Liver (tissue), 10 donors: ENCODE measurements at places on chromosomes 13 and 19.

DNA sequence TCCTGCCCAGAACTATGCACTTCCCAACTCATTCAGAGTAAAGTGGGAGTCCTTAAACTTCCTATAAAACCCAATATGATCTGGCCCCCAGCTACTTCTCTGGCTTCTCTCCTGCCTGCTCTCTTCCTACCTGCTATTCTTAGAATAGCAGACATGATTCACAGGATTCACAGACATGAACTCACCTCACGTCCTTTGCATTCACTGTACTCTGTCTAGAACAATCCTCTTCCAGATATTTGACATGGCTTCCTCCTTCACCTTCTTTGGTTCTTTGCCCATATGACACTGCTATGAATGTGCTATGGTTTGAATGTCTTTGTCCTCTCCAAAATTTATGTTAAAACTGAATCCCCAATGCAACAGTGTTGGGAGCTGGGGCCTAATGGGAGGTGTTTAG, 154.9 kb downstream of the UGGT2 start:
- no peak for DNase-seq

DNA sequence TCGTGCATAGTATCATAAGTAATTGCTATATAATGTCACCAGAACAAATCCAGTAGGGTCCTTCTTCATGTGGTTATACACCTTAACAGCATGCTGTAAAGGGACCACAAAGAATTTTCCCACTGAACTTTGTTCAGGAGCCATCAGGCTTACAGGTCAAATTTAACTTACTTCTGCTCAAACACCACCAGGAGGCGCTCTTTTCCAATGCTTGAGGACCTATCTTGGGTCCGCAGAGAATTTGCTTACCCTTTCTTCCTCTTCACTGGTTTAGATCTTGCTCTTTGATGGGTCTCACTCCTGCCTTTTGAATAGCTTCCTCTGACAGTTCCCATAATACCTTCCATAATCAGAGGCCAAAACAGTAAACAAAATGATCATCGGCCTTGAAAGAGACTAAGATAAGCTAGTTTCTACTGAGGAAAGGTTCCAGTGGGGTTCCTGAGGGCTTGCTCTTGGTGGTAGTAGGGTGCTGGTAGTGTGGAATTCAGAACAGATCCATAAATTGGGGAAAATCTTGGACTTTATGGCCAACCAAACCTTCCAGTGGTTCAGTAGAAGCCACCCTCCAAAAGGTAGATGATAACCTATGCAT, 37.4 kb downstream of the SCGB2B2 start:
- peak; percentile 50 for DNase-seq

DNA sequence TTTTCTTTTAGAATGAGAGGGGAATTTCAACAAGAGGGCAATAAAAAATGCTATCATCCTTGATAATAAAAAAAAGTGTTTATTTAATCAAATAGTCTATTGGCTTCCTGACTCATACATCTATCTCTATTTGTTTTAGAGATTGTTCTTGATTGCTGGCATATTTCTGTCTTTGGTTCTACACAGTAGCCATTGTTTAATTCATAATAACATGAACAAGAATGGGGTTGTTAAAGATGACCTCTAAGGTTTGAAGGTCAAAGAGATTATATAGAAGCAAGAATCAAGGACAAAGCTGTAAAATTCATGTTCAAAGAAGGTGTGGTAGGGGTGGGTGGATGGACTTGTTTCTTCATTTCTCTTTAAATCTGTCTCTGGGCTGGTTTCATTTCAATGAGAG, 166.0 kb upstream of the KLF12 start:
- DNase-seq: no peak

DNA sequence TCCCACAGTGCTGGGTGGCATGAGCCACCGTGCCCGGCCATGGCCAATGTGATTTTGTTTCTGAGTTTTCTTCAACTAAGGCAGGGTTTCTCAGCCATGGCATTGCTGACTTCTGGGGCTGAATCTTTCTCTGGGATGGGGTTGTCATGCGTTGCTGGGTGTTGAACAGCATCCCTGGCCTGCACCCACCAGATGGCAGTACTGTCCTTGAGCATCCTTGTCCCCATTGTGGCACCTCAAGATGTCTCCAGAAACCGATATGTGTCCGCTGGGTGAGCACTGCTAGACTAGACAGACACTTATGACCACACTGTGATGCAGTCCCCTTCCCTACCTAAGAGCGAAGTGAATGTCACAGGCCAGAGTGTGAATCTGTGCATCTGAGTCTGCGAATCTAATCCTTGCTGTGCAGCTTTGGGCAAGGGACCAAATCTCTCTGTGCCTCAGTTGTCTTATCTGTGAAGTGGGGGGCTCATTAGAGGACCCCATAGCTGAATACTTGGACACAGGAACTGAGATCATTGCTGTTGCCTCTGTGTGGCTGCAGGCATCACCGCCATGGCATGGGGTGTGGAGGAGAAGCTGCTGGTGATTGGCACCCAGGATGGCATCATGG, 50.3 kb upstream of the SIN3B start:
- DNase-seq: peak; percentile 43

GRCh38 chr19:1173845-1174809, at the start of gene SBNO2:
Gene SBNO2, minus strand, starts transcription at chr19:1174268. Its CDS starts 19,992 bp downstream, at chr19:1154276.
- DNase-seq: peak; percentile 98

GRCh38 chr13:110455444-110455843, 106.1 kb downstream of the RAB20 start:
- no peak for DNase-seq

DNA sequence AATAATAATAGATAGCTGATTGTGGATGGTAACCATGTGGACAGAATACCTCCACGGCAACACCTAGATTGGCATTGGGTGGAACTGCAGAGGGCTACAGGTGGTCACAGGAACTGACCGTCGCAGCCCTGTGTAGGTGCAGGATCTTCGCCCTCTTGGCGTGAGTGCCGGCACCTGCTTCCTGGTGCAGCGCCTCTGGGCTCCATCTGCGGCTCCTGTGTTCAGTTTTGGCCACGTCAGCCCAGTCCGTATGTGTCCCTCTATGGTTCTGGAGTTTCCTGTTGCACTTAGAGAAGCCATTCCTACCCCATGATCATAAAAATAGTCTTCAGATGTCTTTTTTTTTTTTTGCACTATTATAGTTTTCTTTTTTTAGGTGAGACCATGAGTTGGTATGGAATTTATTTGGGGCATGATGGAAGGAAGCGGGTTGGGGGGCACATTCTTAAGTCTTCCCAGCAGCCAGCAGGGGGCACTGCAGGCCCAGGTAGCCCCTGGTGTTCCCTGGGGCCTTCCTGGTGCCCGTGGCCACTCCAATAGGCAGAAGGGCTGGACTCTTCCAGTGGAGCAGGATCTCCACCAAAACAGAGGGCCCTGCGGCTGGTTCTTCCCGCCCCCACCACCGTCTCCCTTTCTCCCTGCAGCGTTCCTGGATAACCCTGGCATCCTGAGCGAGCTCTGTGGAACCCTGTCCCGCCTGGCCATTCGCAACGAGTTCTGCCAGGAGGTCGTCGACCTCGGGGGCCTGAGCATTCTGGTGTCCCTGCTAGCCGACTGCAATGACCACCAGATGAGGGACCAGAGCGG, 10.1 kb upstream of the SLC25A42 start:
- DNase-seq: peak; percentile 81

- no peak for DNase-seq
Measured at GRCh38 chr19:57935731-57936130, 529 bp upstream of the ZNF418 start.

- no peak for DNase-seq
Measured at GRCh38 chr13:65508745-65509144, 1721.4 kb downstream of the PCDH9 start.

DNA sequence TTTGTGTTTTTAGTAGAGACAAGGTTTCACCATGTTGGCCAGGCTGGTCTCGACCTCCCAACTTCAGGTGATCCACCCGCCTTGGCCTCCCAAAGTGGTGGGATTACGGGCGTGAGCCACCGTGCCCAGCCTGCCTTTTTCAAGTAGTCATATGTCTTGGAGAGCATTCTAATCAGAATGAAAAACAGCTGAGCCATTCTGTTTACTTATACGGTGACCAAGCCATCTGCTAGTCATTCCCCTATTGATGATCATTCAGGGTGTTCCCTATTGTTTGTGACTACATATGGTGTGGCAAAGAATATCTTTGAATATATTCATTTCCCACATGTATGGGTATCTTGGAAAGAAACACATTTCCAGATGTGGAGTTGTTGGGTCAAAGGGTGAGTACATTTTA, 17.2 kb downstream of the BLOC1S3 start:
- no peak for DNase-seq

DNA sequence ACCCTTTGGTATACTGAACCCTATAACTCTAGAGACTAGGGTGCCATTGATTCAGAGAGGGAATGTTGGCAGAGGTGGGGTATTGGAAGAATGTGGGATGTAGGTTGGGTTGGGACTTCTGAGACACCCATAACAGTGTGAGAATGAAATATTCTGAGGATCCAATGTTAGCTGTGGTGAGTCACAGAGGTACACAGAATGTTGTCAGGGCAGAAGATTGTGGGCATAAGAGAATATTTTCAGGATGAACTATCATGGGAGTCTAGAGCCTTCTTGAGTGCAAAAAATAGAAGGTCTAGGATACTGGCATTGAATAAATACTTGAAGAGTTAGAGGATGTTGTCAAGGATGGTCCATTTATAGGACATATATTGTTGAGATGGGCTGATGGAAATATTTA, 9.0 kb downstream of the KLK13 start:
- DNase-seq: no peak

DNA sequence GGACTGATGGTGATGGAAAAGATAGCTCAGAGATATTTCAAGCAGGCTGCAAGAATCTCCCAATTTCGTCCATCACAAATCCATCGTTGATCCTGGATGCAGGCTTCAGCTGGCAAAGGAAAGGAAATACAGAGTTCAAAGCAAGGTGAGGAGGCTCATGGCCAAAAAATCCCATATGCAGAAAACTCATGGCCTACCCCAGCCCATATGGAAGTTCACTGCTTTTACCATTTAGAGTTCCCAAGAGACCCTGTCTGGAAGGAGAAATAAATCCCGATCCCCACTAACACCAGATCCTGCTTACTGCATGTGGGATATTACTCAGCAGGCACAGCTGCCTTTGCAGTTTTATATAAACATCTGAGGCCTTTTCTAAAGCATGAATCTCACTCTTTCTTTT, 412.9 kb upstream of the SPRY2 start:
- DNase-seq: no peak

GRCh38 chr13:76888421-76888820, 2.2 kb upstream of the KCTD12 start:
- DNase-seq: no peak

DNA sequence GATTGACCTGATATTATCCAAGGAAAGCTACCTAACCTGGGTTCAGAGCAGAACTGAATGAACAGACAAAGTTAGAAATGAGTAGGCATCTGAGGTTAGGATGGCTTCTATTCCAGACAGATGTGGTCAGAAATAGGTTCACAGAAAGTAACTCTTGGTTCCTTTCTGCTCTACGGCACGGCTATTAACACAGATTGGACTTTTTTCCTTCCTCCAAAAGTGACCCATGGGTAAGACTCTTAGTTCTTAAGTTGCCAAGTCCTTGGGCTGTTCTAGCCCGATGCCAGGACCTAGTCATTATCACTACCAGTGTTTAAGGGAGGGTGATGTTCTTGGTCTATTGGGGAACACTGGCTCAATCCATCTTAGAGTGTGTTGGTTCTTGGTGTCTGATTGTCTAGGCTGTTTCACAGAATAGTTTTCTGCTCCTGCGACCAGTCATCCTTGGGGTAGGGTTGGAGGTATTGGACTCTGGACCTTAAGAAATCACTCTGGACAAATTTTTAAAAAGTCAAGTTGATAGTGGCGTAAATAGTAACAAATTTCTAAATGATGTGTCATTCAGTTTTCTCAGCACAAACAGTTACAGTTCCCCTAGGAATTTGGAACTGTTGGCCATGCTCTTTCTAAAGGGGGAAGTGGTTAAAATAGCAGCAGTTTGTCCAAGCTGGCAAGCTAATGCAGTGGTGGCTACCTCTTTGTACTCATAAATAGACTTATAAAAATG, 60.1 kb upstream of the MYCBP2 start:
- no peak for DNase-seq

DNA sequence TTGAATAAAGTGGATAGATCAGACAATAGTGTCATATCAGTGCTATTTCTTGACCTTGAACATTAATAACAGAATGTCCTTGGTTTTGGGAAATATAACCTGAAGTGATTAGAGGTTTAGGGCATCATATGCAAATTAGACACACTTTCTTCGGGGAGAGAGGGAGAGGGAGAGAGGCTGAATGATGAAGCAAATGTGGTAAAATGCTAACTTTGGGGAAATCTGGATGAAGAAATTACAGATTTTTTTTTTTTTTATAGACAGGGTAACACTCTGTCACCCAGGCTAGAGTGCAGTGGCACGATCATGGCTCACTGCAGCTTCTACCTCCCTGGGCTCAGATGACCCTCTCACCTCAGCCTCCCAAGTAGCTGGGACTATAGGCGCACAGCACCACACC, 3.9 kb upstream of the NCR1 start:
- no peak for DNase-seq

- no peak for DNase-seq
Measured at GRCh38 chr19:49411681-49412326, 11.4 kb downstream of the PTH2 start.

- peak; percentile 43 for DNase-seq
Measured at GRCh38 chr19:31349160-31349881, at the start of gene TSHZ3. Gene TSHZ3, minus strand, starts transcription at chr19:31349436. Its CDS starts 217 bp downstream, at chr19:31349219.

DNA sequence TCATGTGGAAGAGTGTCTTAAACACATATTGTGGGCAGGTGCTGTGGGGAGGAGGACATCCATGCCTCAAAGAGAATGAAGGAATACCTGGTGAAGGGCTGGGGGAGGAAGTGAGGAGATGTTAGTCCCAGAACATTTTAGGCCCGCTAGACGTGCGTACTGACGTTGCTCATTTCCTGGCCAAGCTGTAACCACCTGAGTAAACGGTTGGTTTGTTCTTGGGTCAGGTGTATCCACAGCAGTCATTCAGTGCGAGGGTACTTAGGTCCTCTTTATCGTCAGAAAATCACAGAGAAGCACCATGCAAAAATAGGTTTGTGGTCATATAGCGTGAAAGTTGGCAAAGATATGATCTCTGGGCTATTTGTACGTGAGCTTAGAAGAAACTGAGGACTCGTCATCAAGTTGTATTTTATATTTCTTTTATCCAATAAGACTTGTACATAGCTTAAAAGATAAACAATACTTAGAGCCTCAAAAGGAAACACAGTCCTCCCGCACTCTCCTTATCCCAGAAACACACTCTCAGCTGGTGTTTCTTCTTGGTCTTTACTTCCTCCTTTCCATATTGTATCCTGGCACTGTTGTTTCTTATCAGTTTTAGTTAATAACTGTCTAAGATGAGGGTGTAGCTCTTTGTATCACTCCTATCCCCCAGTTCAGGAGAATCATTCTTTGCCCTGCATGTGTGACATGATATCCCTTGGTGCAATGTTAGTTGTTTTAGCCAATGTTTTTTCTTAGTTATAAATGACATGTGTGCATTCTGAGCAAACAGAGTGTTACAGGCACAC, 52.0 kb downstream of the ARHGEF7 start:
- DNase-seq: no peak
